ENCODE measurements at places on chromosomes 3 and 15.

- DNase-seq = no peak
Observed at GRCh38 chr3:104257486-104257885, 1109.2 kb upstream of the ALCAM start.

GRCh38 chr3:169295912-169296570 lies 367.5 kb downstream of the MECOM start:
- no peak for DNase-seq

- DNase-seq = no peak
Observed at GRCh38 chr3:71245971-71246880, 337.3 kb downstream of the FOXP1 start.

DNA sequence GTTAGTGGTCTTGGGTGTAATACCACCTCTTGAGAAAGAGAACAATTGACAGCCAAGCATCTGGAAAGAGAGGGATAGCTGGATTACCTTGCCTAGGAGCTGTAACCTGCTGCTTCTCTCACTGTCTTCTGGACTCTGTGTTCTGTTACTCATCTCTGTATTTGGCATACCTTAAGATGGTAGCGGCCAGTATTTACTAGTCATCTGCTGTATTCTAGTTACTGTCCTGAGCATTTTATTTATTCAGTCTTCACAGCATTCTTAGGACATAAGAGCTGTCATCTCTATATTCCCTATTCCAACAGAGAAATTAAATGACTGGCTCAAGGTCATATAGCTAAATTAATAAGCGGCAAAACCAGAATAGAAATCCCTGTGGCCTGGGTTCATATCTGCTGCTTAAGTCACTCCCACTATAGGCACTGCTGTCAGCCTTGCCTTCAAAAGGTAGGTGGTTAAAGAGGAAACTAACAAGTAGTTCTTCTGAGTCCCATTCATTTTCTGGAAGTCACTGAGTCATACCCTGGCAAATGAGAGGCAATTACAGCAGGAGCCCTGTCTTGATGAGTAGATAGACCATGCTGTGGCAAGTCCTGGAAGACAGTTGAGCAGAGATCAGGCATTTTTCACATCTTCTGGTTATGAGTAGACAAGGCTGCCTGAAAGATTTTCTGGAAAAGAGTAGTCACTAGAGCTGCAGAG lies 68.2 kb downstream of the RAB7A start:
- peak; percentile 45 for DNase-seq

DNA sequence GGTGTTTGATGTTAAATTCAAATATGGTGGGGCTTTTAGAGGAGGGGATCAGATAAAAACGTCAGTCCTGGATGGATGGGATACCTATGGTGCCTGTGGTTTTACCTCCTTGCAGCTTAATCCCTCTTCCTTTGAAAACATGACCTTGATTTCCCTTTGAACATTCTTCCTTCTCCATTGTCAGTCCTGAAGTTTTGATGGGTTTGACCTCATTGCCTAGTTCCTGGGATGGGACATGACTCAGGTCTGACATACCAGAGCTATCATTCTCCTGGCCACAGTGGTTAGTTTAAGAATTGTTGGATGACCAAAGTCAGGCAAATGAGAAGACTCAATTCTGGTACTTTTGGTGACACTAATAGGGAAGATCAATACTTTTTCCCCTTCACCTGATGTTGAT lies 87.2 kb downstream of the PRICKLE2 start:
- DNase-seq = no peak

Data from activated naive CD4-positive, alpha-beta T cell treated with Interleukin-2 at 50 U/mL for 16 hours (primary cell).